ENCODE measurements at places on chromosomes 11 and 22.

GRCh38 chr11:79414644-79415317, 26.0 kb downstream of the TENM4 start:
- DNase-seq = no peak

GRCh38 chr22:40019100-40019499, 24.3 kb downstream of the FAM83F start:
- DNase-seq = no peak

DNA sequence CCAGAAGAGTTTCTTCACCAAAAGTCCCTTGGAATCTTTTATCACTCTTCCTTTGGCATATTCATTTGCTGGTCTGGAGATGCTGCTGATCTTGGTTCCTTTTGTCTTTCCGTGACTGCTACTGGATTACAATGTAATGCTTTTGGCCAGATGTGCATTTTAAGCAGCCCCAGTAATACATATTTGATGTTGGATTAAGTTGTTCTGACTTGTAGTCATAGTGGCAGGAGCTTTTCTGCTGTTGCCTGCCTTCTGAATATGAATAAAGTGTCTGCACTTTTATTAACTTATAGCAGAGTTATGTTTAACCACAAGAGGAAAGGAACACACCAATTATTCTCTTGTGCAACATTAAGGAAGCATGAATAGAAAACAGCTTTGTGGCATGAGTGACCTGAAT, 360.0 kb upstream of the DDI1 start:
- no peak for DNase-seq

DNA sequence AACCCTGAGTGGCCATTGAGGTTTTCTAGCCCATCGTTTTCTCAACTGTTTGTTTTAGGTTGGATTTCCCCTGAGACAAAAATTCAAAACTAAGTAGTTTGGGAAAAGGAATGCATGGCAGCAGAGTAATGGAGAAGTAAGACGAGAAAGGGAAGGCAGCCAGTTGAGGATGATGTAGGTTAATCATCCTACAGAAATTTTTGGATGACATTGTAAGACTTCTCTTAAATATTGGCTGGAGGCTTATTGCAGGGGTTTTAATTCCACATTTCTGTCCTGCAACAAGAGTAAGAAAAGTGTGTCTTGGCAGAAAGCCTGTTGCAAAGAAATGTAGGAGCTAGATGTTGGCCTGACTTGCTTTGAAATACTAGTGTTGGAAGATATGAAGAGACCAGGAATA, 308.8 kb downstream of the LUZP2 start:
- no peak for DNase-seq

- DNase-seq = no peak
Measured at GRCh38 chr22:39041908-39042307, 1.2 kb downstream of the APOBEC3F start.

DNA sequence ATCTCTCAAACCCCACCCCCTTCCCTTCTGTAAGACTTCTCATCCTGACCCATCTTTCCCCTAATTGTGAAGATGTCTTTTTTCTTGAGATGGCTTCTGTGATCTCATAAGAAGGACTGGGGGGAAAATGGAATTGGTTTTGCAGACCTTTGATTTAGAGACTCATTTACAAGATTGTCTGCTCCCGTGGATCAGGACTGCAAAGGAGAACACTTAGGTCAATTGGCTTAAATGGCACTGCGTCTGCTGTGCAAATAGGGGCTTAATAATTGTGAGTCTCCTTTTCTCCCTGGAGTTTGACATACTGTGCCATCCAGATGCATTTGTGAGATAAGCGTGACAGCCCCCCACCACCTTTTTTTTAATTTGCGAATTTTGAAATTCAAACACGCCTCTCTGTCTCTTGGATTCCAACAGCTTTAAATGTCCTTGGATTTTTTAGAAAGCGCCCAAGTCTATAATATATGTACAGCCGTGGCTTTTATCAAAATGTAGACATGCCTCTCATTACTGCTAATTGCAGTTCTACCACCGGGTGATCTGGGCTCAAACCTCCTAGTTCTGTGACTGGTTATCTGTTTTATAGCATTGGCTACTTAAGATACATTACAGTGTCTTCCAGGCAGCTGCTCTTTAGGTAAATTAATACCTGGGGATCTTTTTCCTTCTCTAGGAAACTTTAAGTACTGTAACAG, 150.0 kb downstream of the DBX1 start:
- no peak for DNase-seq

DNA sequence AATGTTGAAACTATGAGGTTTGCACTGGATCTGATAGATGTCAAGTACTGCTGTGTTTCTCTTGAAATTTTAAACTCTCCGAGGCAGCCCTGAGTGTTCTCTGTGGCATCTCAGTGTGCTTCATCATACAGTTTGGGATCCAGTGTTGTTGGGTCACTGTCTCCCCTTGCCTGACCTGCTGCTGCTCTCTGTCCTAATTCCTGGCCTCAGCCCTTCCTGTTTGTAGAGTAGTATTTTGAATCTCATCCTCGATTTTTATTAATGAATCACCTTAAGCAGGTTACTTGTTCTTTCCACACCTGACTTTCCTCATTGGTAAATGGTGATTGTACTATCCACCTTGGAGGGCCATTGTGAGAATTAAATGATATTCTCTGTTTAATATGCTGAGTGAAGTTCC, 70.7 kb upstream of the PAX6 start:
- no peak for DNase-seq

Measured in HepG2 (cell line).